Stimulated activated CD8-positive, alpha-beta memory T cell treated with anti-CD3 and anti-CD28 coated beads, Interleukin-15, amount 100 ng/mL, for 4 hours (primary cell): ENCODE measurements at places on chromosomes 5 and 9.

DNA sequence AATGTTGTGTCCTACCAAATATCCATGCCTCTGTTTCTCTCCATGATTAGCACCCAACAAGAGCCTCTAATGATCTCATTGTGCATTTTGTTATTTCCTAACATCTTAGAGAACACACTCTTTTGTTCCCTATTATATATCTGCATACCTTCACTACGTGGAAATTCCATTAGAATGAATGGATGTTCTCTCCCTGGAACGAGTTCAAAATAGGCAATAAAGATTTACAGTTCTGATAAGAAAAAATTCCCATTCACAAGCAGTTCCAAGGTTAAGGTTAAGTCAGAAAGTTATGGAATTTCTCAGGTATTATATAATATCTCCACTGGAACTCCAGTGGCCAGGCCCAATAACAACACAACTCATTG, 83.7 kb downstream of the TRPM6 start:
- DNase-seq: no peak

DNA sequence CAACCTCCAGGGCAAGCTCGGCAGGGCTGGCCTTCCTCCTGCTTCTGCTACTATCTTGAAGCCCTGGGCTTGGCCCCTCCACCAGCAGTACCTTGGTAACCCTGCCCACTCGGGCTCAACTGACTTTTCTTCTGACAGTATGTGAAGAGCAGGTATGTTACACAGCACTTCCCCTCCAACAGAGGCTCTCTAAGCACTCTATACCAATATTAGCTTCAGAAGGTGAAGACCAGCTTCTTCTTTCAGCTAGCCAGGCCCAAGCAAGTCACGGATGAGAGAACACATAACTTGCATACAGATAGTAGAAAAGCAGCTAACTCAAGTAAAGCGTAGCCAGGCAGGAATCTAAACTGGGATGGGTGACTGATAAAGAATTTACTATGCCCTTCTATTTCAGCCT, 64.3 kb downstream of the FEM1C start:
- DNase-seq: no peak

DNA sequence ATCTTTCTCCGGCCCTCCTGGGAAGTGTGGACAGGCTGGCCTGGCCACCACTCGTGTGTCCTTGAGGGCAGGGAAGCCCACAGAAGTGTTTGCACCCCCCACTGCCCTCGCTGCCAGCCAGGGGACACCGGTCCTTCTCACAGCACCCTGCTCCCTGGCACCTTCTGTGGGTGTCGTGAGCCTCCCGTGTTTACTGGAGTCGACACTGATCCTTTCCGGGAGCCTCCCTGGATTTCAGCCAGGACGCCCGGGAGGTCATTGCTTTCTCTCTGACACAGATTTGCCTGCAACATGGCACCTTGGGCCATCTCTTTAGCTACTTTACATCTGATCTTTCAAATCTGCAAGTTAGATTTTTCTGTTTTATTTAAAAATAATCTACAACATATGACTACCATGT, 120.4 kb upstream of the CACNA1B start:
- no peak for DNase-seq

DNA sequence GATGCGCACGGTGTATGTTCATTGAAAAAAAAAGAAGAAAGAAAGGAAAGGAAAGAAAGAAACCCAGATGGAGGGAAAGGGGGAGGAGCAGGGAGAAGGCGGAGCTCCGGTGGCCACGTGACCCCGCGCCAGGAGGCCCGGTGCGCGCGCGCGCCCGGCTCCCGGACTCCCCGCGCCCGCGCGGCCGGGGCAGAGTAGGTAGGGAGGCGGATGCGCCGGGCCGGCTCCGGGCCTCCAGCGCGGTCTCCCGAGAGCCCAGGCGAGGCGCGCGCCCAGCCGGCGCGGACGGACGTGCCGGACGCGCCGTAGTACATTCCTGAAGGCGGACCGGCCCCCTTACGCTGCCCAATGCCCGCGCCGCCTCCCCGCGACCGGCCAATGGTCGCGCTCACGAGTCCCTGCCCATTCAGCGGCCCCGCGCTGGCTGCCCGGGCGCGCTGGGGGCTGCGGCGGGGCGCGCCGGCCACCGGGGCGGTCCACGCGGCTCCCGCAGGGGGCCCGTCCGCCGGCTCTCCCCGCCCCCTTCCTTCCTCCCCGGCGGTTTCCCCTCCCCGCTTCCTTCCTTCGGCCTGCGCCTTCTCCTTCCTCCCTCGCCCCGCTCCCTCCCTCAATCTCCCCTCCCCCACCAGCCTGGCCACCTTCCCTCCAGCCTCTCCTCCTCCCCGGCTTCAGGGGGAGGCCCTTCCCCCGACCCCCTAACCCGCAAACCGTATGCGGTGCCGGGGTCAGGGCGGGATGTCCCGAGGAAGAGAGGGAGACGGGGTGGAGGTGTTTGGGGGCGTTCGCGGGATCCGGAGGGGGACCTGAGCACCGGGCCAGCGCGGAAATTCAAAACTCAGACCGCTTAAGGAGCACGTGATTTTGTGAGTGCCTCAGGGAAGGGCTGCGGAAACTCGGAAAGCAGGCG, 5.8 kb downstream of the PTCH1 start:
- peak; percentile 66 for DNase-seq

- no peak for DNase-seq
These were observed at the start of gene CFAP77 for GRCh38 chr9:132409828-132410528. Gene CFAP77, plus strand, starts transcription at chr9:132410211. Its CDS starts 61 bp downstream, at chr9:132410272.

DNA sequence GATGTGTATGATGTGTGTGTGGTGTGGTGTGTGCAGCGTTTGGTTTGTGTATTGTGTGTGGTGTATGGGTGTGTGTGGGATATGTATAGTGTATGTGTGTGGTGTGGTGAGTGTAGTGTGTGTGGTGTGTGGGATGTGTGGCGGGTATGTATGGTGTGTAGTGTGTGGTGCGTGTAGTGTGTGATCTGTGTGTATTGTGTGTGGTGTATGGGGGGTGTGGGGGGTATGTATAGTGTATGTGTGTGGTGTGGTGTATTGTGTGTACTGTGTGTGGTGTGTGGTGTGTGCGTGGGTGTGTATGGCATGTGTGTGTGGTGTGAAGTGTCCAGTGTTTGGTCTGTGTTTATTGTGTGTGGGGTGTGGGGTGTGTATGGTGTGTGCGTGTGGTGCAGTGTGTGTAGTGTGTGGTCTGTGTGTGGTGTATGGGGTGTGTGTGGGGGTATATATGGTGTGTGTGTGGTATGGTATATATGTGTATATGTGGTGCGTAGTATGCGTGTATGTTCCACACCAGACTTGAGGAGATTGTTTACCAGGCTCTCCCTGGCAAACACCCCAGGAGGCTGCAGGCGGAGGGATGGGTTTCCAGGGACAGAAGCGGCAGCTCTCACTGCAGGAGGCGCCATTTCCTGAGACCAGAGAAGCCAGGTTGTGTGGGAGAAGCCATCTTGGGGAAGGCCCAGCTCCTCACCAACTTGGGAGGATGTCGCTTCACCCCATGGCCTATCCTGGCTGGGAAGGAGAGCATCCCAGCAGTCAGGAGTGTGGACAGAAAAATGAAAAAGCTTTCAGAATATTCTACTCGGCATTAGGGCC, 138.1 kb downstream of the NXNL2 start:
- no peak for DNase-seq

- no peak for DNase-seq
These were observed 92.8 kb upstream of the CAST start for GRCh38 chr5:96569332-96569731.
